NCI-H2029 treated with DMSO at 0.1 percent for 48 hours (cell line): ENCODE measurements at places on chromosomes 12 and 14.

DNA sequence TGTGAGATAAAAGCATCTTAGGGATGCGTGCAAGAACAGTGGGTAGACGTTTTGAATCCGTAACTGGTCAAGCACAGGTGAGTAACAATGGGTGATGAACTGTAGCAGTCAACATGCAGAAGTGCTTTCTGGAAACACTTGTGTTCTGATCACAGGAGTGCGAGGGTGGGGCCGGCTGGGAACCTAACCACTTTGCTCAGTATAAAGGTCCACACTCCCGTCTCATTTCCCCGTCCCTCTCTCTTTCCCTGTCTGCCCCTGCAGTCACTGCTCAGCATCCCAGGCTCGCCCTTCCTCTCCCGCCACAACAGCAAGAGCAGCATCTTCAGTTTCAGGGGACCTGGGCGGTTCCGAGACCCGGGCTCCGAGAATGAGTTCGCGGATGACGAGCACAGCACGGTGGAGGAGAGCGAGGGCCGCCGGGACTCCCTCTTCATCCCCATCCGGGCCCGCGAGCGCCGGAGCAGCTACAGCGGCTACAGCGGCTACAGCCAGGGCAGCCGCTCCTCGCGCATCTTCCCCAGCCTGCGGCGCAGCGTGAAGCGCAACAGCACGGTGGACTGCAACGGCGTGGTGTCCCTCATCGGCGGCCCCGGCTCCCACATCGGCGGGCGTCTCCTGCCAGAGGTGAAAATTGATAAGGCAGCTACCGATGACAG is 127.1 kb downstream of the FIGNL2 start:
- no peak for DNase-seq

GRCh38 chr12:90677552-90677951 is 277.4 kb downstream of the CCER1 start:
- no peak for DNase-seq

DNA sequence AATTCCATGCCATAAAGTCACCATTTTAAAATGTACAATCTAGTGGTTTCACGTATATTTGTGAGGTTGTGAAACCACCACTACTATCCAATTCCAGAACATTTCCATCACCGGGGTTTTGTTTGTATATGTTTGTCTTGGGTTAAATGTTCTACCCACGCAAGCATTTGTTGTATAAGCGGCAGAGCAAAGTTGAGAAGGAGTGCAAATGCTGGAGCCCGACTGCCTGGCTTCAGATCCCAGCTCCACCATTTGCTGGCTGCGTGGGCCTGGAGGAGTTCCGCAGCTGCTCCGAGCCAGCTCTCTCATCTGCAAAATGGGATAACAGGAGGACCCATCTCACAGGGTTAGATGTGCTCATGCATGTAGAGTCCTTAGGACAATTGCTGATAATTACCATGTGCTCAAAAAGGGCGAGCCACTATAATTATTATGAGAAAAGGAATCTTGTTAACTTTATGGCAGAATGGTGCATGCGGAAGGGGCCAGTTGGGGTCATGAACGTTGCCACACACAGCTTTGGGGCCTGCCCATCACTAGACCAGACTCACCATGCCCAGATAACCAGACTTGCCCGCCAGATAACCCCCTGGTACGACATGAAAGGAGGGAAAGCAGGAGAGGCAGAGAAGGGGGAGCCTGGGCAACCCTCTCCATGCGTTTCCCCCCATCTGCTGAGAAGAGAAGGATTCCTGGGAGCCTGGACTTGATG is 6.4 kb downstream of the ACTN1 start:
- no peak for DNase-seq

GRCh38 chr14:59583755-59584154 is 7.1 kb upstream of the CCDC175 start:
- no peak for DNase-seq

DNA sequence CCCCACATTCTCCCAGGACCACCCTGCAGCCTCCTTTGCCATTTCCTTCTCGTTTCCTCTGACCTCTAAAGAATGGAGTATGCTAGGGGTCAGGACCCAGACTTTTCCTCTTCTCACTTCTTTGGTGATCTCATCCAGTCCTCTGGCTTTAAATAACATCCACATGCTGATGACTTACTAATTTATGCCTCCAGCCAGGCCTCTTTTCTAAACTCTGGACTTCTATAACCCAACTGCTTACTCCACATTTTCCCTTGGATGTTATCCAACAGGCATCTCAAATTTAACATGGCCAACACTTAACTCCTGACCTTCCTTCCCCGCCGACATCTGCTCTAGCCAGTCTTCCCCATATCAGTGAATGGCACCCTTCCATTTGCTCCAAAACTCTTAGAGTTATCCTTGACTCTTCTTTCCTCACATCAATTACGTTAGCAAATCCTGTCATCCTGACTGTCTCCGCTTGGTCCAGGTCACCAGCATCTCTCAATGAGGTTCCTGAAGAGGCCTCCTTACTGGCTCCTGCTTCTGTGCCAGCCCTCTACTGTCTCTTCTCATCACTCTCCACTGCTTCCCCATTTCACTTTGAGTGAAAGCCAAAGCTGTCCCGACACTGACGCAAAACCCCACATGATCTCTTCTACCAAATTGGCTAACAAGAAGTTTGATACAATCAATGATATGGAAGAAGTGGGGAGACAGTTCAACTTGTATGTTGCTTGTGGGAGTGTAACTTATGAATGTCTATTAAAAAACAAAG is 42.7 kb downstream of the TMBIM6 start:
- no peak for DNase-seq

DNA sequence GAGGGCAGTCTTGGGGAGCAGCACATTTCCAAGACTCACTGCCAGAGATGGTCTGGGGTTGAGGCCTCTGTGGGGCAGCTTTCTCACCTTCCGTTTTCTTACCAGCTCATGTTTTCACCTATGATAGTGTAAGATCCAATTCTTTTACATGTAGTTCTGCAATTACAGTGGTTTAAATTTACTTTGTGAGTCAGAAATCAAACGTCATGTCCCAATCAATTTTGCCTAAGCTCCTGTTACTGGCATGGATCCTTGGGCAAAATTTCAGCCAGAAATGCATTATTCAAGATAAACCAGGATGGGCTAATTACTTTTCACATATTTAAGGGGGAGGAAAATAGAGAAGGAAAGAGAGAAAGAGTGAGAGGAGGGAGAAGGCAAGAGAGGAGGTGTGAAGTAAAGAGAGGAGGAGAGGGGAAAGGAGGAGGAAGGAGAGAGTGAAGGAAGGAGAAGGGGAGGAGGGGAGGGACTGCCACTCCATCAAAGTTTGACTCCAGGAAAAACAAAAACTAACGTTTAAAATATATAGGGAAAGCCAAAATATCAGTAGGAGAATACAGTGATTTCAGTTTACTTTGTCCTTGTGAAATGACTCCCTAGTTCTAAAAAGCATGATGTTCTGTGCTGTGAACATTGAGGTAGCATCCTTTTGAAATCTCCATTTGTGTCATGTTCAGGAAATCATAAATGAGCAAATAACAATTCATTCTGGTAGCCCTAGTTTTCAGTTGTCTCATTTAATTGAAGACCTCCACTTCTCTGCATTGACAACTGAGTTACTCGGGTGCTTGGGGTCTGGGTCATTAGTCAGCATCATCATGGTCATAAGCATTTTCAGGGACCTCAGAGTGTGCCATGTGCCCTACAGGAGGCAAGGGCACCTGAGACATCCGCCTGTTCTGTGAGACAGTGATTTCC is 3.0 kb downstream of the BMAL2 start:
- DNase-seq = no peak

GRCh38 chr14:89640141-89640540 is 223.1 kb upstream of the FOXN3 start:
- DNase-seq = no peak

DNA sequence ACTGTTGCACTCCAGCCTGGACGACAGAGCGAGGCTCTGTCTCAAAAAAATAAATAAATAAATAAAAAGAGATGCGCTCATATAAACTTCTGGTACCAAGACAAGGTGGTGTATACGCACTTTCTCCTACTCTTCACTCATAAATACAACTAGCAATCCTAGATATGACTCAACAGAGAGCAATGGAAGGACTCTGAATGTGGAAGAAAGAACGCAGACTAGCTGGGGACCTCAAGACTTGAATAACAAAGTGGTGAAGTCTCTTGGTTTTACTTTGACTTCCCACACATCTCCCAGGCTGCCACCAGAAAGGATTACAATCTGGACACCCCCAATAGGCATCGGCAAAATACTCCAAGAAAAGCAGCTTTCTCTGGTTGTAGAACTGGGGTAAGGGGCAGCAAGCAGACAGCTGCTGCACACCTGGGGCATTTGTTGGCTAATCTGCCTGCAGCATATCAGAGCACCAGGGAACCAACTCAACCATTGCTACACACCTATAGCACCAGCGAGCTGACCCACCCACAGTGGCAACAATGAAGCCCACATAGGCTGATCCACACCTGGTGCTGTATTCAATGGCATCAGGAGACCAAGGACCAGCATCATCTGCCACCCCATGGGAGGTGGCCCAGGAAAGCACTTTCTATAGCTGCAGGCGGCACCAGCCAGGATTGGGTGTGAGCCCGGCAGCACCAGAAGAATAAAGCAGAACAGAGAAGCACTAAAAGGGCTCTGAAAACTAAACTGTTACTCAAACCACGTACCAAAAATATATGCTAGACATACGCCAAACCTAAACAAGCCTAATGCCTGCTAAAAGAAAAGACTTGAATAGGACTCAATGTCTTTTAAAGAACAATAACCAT is 1231.7 kb upstream of the TMEM132C start:
- DNase-seq = no peak

- DNase-seq = no peak
Observed at GRCh38 chr12:29054858-29055663, 94.0 kb upstream of the FAR2 start.

DNA sequence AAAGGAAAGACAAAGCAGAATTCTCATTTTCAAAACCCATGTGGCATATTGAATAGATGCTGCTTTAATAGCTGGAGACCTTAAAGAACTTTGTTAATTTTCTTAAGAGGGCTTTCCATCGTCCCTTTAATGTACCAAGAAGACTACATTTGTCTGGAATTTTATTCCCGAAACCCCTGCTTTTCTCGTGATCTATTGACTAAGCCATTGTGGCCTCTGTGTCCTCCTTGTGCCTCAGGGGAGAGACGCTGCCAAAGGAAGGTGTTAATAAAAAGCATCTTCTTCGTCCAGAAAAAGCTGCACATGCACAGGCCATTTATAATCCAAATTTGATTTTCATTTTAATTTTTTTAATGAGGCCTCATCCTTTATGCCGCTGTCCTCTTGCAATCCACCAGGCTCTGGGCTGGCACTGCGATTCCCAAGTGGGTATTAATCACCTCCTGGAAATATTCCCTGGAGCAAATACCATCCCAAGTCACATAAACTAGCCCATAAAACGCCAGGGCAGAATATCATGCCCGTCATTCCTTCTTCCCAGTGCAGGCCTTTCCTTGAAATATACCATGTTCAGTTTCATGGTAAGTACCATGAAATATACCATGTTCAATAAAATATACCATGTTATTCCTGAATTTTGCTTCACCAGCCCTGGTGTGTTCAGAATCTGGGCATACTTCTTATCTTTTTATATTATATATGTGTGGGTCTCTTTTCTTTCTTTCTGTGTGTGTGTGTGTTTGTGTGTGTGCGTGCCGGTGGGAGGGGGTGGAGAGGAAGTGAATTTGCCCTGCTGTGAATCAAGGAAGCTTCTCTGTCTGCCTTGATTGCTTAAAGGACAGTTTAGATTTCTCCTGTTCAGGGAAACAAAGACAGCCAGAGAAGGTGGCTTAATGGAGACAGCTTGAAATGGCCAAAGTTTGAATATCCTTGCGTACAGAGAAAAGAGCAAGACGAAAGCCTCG is 147.6 kb downstream of the PHETA1 start:
- DNase-seq = no peak

DNA sequence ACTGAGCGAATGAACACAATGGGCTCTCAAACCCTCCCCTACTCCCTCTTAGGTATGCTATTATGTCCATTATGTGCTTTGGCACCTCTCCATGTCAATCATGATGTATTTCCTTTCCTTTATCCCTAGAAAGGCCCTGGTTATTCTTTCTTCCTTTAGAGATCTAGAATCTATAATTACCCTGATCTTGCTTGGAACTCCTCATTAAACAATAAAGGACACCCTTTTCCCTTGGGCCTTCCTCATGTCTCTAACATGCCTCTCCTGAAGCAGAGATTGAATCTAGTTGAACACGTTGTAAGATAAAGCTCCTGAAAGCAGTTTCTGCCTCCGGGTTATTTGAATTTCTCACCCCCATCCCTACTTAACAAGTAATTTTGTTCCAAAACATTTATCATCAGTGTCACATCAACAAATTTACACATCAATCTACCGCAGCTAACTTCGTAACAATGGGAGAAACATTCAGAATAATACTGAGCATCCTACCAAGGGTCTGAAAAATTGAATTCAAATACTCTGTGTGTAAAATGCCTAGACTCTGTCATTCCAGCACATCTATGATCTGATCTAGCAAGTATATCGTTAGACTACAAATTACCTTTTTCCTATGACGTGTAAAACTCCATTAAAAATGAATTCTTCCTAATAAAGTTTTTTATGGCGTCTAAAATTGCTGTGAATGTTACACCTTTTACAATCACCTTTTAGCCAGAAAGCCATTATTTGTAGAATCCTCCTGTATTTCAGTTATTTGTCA is 5.4 kb downstream of the USP44 start:
- peak; percentile 78 for DNase-seq

DNA sequence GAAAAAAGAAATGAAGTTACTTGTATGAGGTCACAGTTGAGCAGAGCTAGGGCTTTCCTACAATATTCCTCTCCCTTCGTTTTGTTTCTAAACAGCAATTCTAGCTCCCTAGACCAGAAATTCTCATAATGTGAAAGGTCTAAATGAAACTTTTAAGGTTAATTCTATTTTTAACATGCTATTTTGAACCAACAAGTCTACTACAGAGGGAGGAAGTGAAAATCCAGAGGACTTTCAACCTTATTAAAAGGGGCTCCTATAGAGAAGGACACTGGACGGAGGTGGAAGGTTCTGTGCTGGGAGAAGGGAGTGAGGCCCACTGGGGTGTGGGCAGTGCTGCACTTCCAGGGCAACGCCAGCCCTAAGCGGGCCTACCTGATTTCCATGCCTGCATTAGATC is 13.4 kb downstream of the GSG1 start:
- no peak for DNase-seq

DNA sequence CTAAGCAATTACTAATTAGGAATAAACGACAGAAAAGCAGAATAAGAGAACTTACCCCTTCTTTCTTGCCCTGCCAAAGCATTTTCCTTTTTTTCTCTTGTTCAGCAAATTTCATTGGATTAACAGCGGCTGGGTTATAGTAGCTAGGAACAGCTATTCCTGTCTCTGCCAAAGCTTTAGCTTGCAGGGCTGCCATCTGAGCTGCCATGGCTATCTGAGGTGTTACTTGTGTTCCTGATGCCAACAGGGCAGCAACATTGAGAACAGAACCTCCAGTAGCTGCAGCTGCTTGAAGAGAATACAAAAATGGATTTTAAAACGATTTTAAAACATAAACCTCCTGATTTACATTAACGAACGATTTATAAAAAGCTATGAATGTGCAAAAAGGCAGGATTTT is 7.4 kb upstream of the ZCCHC8 start:
- no peak for DNase-seq
